ENCODE measurements at places on chromosomes 16 and 17.

GRCh38 chr16:3188925-3189825 lies 1.2 kb downstream of the OR1F1 start:
- no peak for DNase-seq

DNA sequence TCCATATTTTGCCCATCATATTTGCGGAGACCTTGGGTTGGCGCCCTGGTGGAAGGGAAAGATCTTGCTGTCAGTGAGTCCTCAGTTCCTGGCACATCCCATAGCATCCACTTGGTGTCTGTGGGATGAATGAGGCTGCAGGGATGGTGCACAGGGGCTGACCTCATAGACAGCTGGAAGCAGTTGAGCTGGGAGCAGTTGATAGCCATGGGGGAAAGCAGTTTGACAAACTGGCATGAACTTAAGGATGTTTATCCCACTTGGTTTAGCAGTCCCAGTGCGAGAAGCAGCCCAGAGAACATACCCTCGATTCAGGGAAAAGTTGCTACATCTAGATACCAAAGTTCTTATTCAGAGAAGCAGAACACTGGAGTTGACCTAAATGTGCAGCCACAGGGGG lies 80.7 kb downstream of the SNX29 start:
- no peak for DNase-seq

- no peak for DNase-seq
These were observed 159.1 kb upstream of the CDH11 start for GRCh38 chr16:65280845-65281512.

DNA sequence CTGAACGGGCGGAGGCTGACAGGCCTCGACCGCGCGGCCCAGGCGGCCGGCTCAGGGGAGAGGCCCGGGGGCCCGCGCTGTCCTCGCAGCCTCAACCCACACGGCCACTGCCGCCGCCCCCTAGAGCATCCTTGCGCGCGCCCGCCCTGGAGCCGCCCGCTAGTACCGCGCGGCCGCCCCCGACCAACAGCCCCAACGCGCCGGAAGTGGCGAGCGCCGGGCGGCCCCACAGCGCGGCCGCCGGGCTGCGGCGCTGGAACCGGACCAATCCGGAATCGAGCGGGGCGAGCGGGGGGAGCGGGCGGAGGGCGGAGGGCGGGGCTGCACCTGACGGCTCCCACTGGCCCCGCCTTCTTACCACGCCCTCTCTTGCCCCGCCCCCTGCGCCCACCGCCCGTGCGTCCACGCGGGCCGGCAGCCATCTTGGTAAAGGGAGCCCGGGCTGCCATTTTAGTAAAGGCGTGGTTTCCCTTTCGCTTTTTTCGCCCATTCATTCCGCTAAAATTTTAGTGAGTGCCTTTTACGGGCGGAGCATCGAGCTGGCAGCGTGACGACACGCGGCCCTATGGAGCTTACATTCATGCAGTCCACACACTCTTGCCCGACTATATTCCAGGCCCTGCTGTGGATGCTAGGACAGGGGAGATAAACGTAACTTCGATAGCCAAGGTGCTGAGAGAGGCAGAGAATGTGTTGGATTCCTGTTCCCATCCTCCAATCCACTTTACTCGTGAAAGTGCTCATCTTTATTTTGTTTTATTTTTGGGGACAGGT lies at the start of gene XPO6:
XPO6 (minus strand) TSS at position 208 of the 774 bp plus-strand sequence. CDS start 597 bp downstream, outside the sequence.
- DNase-seq = peak; percentile 98

GRCh38 chr17:78110363-78111015 lies 18.1 kb downstream of the TMC6 start:
- DNase-seq = no peak

GRCh38 chr17:57552114-57552624 lies 192.9 kb downstream of the CCDC182 start:
- no peak for DNase-seq

GRCh38 chr16:87543436-87544191 lies 50.8 kb upstream of the ZCCHC14 start:
- DNase-seq = no peak
